ENCODE measurements at places on chromosomes 6 and 20.

DNA sequence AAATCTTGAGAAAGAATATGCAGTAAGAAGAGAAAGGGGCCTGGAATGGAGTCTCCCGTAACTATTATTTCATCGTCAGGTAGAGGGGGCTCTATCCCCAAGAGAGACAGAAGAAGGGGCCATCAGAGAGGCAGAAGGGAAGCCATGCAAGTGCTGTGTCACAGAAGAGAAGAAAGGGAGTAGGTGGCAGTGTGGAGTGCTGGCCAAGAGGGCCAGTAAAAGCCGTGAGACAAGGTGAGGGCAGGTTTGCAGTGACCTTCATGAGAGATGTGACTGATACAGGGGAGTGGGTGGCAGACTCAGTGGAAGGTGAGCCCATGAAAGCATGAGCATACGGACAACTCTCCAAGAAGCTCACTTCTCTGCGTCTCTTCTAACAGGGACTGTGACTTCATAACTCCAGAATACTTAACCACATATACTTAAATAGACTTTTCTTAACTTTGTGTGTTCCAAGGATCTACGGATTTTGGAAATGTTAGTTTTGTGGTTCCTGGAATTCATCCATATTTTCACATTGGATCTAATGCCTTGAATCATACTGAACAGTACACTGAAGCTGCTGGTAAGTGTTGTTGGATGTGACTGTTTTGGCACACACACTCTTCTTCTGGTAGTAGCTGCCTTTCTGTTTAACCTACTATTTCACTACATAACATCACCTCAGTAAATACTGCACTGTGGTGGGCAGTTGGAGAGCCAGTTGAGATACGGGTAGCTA lies 15.6 kb downstream of the PM20D2 start:
- no peak for DNase-seq

- DNase-seq, result no peak
Observed at GRCh38 chr6:119129968-119130484, 51.6 kb upstream of the FAM184A start.

DNA sequence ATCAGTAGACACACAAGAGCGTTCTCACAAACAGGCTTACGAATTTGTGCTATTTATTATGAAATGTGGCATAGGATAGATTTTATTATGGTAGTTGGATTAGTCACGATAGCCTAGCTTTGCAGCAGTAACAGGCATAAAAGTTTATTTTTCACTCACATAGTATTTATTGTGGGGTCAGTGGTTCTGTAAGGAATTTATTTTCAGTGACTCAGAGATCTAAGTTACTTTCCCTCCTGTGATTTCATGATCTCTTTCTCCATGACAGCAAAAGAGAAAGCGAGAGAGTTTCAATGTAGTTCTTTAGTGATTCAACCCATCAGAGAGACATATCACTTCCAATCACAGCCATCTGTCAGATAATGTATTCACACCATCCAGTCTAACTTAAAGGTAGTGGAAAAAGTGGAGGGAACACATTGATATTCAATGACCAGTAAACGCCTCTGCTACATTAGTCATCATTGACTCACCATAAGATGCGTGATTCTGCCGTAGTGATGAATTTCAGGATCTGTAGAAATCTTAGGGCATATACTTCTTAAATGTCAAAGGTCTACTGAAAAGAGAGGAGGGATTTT lies 605.5 kb downstream of the HDGFL1 start:
- peak; percentile 47 for DNase-seq

GRCh38 chr20:34713194-34713943 lies 9.2 kb downstream of the TP53INP2 start:
- DNase-seq, result peak; percentile 100

DNA sequence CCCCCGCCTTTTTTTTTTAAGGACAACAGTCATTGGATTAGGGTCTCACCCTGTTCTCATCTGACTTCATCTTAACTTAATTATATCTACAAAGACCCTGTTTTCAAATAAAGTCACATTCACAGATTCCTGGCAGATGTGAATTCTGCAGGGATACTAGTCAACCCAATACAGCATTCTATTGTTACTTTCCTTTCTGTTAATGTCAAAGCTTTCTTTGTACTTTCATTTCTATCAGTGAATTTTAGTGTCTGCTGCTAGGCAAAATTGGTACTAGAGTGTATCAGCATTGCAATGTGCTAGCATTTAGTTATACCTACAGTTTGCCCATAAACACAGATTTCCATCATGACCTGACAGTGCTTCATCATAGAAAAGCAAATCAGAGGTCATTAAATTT lies 281.9 kb downstream of the CDKAL1 start:
- no peak for DNase-seq

- no peak for DNase-seq
Observed at GRCh38 chr20:64108731-64109681, 1.6 kb upstream of the NPBWR2 start.

- DNase-seq, result no peak
Observed at GRCh38 chr20:35006531-35006971, 50.9 kb downstream of the MYH7B start.

- DNase-seq, result no peak
Observed at GRCh38 chr20:63097336-63097831, 90.6 kb upstream of the BHLHE23 start.

GRCh38 chr6:10837009-10837621 lies 1.2 kb downstream of the MAK start:
- DNase-seq, result no peak

GRCh38 chr6:169763308-169763707 lies 11.9 kb downstream of the ERMARD start:
- no peak for DNase-seq

DNA sequence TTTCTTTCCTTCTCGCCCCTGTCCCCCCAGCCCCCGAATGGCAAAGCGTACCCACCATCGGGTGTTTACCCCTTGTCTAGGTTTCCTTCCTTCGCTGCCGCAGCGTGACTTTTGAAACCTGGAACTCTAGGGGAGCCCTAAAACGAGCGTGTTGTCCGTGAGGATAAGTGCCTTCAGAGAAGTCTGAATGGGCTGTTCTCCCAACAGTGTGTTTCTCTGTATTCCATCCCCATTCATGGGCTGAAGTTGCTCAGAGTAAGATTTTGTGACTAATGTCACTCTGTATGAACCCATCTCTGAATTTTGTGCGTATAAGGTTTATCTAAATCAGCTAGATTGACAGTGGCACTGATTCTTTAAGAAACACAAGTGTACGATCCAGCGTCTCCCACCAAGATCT lies 949 bp downstream of the MACROD2 start:
- no peak for DNase-seq

- no peak for DNase-seq
Observed at GRCh38 chr6:52724042-52724405, 39.3 kb downstream of the GSTA2 start.

GRCh38 chr20:37543828-37544227 lies 16.2 kb upstream of the BLCAP start:
- DNase-seq, result no peak

- peak; percentile 67 for DNase-seq
Observed at GRCh38 chr6:75791881-75792280, 42.8 kb downstream of the MYO6 start.

DNA sequence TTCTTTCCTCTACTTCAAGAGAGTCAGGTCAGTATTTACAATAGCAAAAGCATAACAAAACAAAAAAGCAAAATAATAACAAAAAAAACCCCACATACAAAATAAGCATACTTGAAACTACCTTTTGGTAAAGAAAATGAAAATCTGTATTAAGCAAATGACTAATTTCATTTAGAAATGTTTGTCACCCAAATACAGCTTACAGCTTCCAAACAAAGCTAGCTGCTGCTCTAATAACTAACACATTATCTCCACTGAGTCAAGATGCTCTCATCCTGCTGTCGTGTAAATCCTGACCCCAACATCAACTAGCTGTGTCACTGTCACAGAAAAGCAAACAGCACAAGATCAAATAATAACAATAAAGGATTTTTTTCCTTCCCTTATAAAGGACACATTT lies 21.7 kb downstream of the MAP7 start:
- no peak for DNase-seq

- DNase-seq, result no peak
Observed at GRCh38 chr6:31620586-31621319, at the start of gene PRRC2A. TSS of gene PRRC2A (plus strand) at chr6:31620715. CDS start at chr6:31622790, 2,075 bp downstream.

GRCh38 chr6:149284904-149285303 lies 32.6 kb upstream of the TAB2 start:
- DNase-seq, result no peak

DNA sequence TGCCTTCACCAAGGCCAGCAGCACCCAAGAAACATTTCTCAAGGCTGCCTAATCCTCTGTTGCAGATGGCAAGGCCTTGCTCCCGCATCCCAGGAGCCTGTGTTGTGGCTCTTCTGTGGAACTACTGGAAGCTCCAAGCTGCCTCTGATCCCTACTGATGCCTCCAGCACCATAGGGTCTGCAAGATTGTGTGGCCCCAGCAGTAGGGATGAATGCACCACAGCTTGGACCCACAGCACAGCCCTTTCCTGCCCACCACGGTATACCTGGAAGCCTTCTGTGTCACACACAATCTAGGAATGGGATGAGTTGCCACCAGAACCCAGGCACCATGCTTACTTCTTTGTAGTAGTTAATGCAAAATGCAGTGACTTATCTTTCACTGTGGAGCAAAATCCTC lies 291.1 kb upstream of the FOXQ1 start:
- no peak for DNase-seq

- peak; percentile 84 for DNase-seq
Observed at GRCh38 chr6:156953479-156954146, 176.4 kb downstream of the ARID1B start.

- DNase-seq, result no peak
Observed at GRCh38 chr6:113558966-113559365, 298.2 kb upstream of the MARCKS start.

- DNase-seq, result no peak
Observed at GRCh38 chr20:38723017-38723847, 1.1 kb upstream of the SLC32A1 start.

Data from SW 1271 (cell line).